Activated CD8-positive, alpha-beta memory T cell treated with anti-CD3 and anti-CD28 coated beads for 36 hours (primary cell): ENCODE measurements at places on chromosomes 1 and 21. TPM values are rescaled to one million over a fixed set of nuclear protein-coding genes. Genes with fewer than 3 reads are reported as not detected.

The GNG4 gene
- total RNA-seq: 4.5 TPM

The TSACC gene
- 0.36 TPM for total RNA-seq

The OR6K3 gene
- not detected for total RNA-seq

The LRRC8B gene
- 39.7 TPM for total RNA-seq

The TSPEAR gene
- not detected for total RNA-seq

The GNAI3 gene
- 9.2 TPM for total RNA-seq

The GJA4 gene
- total RNA-seq: not detected

The ZNF648 gene
- total RNA-seq: not detected
